Left hindlimb (tissue), 1 donor: ENCODE measurements at places on chromosomes 7 and 10.
A peak's percentile ranks its signal among the peaks of the same experiment; 100 is the strongest.

- no peak for DNase-seq
These were observed 33.3 kb upstream of the ATXN7L1 start for GRCh38 chr7:105909742-105910141.

GRCh38 chr7:41699516-41699915 is 3.4 kb downstream of the INHBA start:
- peak; percentile 58 for DNase-seq

DNA sequence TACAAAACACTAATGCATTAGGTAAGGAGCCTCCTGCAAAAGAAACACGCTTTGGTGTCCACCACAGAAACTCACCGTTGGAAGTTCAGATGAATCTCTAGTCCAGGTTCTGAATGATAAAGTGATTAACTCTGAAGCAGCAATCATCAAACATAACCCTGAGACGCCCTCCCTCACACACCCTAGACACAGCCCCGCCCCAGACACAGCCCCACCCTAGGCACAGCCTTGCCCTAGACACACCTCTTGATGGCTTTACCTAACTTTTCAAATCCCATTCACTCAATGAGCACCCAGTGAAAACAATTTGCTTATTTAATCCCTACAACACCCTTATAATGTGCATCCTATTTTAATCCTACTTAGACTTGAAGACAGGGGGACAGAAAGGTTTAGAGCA is 21.3 kb upstream of the TMEM254 start:
- DNase-seq: no peak

GRCh38 chr10:60565492-60565891 is 175.8 kb upstream of the ANK3 start:
- DNase-seq: no peak

- DNase-seq: no peak
These were observed 18.6 kb upstream of the ADRB1 start for GRCh38 chr10:114024876-114025610.

DNA sequence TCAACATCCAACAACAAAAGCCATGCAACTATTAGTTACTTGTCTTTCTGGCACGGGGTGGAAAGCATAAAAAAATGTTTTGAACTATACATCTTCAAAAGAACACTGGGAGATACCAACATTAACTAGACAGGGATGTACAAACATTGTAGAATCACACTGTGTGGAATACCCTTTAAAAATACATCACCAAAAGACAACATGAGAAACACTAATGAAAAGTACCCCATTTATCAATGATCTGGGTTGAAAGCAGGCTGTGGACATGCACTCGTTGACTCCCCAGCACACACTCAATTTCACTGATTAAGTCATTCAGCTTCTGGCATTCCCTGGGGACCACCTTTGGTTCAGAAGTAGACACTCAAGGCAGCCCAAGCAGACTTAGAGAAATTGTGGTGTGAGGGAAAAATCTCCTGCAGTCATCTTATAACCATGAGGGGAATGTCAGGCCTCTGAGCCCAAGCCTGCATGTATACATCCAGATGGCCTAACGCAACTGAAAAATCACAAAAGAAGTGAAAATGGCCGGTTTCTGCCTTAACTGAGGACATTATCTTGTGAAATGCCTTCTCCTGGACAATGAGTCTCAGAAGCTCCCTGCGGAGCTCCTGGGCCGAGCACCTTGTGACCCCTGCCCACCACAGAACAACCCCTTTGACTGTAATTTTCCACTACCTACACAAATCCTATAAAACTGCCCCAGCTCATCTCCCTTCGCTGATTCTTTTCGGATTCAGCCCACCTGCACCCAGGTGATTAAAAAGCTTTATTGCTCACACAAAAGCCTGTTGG is 53.0 kb downstream of the CACUL1 start:
- DNase-seq: no peak

DNA sequence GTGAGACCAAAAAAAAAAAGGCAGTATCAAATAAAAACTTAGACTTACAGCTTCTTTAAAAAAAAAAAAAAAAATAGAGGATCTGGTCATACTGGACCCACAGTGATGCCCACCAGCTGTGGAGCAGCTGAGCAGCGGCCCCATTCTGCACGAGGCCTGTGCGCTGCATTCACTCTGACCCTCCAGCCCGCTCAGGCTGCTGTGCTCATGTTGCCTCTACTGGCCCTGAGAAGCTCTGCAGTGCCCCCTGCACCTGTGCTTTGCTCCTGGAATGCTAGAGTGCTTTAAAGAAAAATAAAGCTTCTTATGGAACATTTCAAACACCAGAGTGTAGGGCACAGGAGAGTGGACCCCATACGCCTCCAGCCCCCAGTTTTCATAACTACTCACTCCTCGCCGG is 33.2 kb downstream of the TMEM120A start:
- no peak for DNase-seq

GRCh38 chr10:35336084-35336831 is at the start of gene CCNY:
Gene CCNY, plus strand, starts transcription at chr10:35336509. Its CDS starts 545 bp downstream, at chr10:35337054.
- DNase-seq: peak; percentile 88
